ENCODE measurements at places on chromosomes 1 and 21.

DNA sequence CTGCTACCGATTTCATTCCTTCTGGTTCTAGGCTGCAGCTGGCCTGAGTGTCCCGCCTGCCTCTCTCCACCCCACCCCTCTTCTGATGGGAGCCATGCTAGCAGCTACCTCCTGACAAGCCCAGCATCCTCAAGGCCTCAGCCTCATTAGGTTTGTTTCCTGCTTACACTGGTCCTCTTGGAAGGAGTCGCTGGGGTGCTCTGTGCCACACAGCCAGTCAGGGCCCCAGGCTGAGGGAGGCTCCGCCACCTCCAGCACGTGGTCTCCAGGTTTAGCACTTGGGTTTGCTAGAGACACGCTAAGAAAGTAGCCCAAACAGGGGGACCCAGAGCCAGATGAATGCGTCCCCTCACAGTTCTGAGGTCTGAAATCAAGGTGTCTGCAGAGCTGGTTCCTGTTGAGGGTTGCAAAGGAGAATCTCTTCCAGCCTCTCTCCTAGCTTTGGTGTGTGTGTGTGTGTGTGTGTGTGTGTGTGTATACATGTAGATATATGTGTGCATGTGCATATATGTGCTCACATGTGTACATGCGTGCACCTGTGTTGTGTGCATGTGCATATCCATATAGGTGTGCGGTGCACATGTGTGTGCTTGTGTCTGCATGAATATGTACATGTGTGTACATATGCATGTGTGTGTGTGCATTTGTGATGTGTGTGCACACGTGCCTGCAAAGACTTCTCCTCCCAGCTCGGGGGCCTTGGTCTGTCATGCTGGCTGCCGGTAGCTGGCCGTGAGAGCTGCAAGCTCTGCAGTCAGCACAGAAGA, 301.1 kb upstream of the AJAP1 start:
- no peak for DNase-seq

DNA sequence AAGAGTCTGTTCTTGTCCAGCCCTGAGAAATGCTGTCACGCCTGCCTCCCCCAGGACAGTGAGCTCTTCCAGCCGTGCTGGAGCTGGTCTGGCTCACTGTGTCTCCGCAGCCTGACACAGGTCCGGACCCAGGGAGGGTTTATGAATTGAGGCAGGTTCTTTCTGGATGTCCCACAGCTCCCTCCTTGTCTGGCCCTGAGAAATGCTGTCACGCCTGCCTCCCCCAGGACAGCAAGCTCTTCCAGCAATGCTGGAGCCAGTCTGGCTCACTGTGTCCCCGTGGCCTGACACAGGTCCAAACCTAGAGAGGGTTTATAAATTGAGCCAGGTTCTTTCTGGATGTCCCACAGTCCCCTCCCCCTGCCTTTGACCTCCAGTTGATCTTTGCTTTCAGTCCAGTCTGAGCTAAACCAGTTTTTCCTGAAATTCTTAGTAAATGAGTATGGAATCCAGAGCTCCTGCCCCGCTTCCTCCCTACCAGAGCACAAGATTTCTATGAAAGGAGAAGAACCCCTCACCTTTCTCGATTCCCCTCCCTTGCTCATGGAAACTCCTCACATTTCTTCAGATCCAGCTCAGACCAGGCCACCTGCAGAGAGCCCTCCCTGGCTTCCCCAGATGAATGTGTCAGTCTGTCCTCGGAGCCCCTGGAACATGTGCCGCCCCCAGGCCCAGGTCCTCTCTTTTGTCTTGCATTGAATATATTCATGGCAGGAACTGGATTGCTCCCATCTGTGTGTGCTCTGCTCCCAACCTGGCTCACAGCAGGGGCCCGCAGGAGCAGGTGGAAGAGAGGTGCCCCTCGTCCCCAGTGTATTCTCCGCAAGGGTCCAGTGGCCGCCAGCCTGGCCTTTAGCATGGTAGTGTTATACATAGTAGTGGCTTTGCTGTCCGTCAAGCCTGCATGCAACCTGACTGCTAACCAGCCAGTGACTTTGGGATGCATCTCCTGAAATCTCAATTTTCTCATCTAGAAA, 116.3 kb downstream of the EPHB2 start:
- peak; percentile 68 for DNase-seq

DNA sequence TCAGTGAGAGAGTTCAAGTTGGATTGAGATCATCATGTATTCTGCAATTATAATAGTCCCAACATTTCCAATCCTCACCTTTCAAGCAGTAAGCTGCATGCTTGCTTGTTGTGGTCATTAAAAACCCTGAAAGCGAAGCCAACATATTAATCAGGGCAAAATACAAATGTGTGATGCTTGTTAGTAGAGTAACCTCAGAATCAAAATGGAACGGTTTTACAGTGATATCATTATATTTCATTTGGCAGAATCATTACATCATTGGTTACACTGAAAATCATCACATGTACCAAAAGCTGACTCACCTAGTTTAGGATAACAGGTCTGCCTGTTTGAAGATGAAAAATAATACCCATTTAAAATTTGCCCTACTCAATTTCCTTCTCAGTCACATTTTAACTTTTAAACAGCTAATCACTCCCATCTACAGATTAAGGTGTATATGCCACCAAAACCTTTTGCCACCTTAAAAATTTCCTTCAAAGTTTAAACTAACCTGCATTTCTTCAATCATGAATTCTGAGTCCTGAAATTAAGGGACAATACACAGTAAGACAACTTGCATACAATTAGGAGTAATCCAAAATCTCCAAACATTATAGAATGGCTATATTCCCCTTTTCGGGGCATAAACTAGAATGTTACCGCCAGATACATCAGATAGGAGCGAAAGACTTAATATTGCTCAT, 3.5 kb downstream of the GAS5 start:
- no peak for DNase-seq

GRCh38 chr1:28412731-28413130, 43.2 kb downstream of the PHACTR4 start:
- DNase-seq = no peak

DNA sequence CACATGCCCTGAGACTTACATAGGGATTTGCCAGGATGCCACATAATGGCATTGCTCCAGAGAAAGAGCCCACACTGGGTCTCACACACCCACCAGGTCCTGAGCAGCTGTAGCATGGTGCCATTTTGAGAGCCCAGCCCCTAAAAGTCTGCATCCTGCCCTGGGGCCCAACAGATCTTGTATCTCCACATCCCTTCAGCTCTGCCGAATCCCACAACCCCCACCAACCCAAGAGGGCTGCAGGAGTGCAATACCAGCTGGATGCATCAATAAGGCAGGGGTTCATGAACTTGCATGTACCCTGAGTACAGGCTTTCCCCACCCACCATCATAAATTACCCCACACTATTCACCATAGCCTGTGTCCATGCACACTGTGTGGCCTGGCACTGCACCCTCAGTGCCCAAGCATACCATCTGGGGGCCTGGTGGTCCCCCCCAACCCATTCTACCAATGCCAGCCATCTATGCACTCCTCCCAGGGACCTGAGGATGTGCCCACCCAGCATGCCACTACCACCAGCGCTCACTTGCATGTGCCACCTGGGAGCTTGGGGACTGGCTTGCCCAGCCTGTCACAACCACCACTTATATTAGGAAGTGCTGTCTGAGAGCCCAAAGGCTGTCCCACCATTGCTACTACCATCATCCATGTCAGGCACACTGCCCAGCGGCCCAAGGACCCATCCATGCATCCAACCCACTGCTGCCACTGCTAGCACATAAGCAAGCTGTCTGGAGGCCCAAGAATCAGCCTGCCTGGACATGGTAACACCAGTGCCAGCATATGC, 4.1 kb upstream of the KRTAP12-2 start:
- DNase-seq = no peak

DNA sequence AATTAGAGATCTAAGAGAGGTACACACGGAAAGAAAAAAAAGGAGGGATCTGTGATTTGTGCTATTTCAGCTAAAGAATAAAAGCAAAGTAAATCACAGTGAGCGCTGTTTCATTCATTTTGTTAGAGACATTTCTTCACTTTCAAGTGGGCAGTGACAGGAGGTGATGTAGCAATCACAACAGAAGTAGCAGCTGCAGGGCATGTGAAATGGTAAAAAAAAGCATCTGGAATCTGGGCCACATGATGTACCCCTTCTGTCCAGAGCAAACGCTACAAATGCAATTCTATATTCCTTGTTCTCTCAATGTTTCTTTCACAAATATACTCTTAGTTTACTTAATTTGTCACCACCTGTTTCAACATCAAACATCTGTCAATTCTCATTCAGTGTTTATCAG, 786.5 kb downstream of the LRRIQ3 start:
- DNase-seq = no peak

- no peak for DNase-seq
These were observed 64.8 kb downstream of the RPE65 start for GRCh38 chr1:68384872-68385411.

DNA sequence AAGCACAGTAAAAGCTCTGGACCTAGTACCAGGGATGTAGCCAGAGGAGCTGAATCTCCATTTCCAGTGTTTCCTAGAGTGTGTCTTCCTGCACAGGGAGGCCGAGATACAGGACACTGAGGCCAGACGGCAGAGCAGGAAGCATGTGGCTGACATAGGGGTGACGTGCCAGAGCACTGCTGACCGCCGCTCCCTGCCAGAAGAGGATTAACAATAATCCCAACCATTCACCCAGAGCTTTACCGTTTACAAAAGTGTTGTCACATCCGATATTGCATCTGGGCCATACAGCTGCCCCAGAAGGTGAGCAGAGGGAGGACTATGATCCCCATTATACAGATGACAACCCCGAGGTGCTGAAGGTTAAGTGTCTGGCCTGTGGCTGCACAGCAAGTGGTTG, 5.8 kb upstream of the CLDN19 start:
- no peak for DNase-seq

- no peak for DNase-seq
These were observed 79.0 kb downstream of the HSPA13 start for GRCh38 chr21:14303731-14304488.

- DNase-seq = no peak
These were observed 17.0 kb downstream of the S100A7 start for GRCh38 chr1:153443486-153443885.

GRCh38 chr1:223031733-223032601, 111.1 kb downstream of the TLR5 start:
- DNase-seq = peak; percentile 50

- DNase-seq = peak; percentile 48
These were observed 200.3 kb upstream of the SGIP1 start for GRCh38 chr1:66333466-66334199.

- DNase-seq = no peak
These were observed 5.7 kb upstream of the PLPP3 start for GRCh38 chr1:56584910-56585528.

DNA sequence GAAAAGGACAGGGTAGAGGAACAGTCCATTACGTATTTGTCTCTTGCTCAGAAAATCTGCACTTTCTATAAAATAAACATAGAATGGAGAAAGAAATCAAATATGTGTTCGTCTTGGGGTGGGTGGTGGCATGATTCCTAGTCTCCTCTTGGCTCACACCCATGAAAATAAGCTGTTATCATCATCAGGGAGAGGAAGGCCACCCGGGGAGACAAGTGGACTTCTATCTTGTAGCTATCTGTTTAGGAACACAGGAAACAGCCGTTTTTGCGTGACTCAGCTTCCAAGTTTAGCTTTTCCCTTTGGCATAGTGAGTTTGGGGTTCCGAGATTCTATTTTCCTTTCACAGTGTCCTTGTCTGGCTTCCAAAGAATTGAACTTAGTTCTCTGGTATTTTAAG, 622.3 kb downstream of the PTPRU start:
- DNase-seq = no peak

- DNase-seq = no peak
These were observed 22.4 kb upstream of the RSBN1 start for GRCh38 chr1:113834716-113835115.

All from left ventricle myocardium superior (tissue), 1 donor.